Spleen (tissue), 13 donors: ENCODE measurements at places on chromosomes 7 and 10.
A peak's percentile ranks its signal among the peaks of the same experiment; 100 is the strongest.

- no peak for DNase-seq
Measured at GRCh38 chr10:85044-85443, 35.9 kb upstream of the TUBB8 start.

DNA sequence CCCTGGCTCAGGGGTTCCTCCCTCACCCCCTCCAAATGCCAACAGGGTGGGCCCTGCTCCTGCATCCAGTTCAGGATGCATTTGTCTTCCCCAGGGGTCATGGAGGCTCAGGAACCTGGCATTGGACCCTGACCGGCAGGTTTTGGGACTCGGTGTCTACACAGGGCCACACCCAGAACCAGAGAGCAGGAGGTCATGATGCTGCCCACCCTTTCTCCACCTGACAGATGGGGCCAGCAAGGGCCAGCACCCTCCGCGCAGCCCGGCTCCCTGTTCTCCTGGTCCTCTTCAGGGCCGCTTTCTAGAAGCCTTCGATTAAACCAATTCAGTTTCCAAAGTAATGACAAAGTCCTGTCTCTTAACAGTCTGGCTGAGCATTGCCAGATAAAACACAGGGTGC lies 50.2 kb downstream of the CAMK2B start:
- DNase-seq = peak; percentile 44

DNA sequence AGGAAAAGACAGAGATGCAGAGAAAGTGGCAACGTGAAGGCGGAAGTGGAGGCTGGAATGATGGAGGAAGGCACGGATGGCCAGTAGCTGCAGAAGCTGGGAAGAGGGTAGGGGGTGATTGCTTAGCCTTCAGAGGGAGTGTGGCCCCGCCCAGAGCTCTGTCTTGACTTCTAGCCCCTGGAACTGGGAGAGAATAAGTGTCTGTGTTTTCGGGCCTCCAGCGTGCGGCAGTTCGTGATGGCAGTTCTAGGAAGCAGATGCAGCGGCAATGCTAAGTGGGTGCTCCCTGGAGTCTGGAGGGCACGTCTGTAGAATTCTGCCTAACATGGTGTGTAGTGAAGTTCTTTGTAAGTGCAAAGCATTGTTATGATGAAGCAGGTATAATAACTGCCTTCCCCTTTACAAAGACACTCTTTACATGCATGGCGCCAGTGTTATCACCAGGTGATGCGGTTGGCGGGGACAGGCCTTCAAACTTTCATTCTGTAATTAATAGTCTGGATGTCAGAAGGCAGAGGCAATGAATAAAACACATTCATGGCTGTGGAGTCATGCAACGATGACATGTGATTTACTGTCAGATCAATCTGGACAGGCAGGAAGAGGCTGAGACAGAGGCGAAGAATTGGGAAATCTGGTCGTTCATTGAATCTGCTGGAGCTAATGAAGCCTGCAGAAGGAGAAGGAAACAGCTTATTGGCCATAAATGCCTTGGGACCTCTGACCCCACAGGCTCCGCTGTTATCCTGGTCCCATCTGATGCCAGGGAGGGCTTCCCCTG lies 228.6 kb downstream of the GLRX3 start:
- no peak for DNase-seq

GRCh38 chr7:74280985-74281384 lies 8.2 kb upstream of the CLIP2 start:
- no peak for DNase-seq

DNA sequence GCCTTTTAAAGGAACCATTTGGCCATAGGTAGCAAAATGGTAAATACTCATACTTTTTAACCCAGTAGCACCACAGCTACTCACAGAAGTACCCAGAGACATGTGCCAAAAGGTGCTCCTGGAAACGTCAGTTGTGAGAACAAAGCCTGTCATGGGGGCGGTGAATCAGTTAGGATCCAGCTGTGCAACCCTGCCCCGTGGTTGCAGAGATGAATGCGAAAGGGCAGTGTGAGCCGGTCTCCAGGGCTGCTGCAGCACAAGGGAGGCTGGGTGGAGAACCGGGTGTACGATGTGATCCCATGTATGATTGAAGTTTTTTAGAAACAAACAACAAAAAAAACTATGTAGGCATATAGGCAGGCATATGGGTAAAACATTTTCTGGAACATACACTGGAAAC lies 1.3 kb upstream of the LRRC18 start:
- no peak for DNase-seq

DNA sequence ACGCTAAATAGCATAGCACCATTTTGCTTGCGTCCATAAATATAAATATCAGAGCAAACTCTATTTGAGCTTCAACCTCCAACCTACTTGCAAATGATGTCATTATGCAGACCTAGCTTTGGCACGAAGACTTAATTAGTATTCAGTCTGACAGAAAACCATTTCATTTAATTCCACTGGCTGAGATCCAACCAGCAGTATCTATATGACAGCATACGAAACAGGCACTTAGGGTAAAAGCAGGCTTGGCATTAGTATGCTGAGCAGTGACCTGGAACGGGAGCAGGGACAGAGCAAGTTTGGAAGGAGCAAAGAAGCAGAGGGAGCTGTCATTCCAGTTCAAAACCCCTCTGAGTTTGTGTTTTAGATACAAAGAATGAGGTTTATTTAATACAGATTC lies 312.5 kb upstream of the CHRM2 start:
- no peak for DNase-seq
